Stimulated activated CD4-positive, alpha-beta T cell treated with anti-CD3 and anti-CD28 coated beads, Interleukin-15, amount 100 ng/mL, for 24 hours (primary cell): ENCODE measurements at places on chromosomes 3 and 15.
A peak's percentile ranks its signal among the peaks of the same experiment; 100 is the strongest.

- DNase-seq: no peak
These were observed 95.5 kb downstream of the FILIP1L start for GRCh38 chr3:100018806-100019205.

DNA sequence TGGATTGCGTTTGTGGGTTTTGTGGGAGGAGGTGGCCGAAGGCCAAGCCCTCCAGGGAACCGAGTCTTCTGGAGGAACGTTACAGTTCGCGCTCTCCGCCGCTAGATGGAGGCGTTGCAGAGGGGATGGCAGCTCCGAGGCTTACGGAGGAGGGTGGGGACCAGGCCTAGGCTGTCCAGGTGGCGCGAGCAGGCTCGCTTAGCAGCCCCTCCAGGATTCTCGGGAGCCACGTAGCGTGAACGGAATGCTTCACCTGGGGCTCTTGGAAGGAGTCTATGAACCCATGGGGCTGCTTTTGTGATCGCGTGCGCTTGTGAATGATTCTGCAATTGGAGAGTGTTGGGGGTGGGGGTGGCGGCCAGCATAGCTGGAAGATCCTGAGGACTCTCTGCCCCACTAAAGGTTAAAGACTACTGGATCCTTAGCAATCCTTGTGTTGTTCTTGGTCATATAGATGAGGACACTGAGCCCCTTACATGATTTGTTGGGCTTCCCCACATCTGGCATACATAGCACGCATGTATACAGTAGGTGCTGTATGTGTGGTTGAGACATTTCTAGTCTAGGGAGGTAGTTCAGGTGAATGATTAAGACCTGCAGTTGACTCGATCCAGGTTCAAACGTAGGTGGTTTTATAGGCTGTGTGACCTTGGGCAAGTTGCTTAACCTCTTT, 25.7 kb downstream of the FAM3D start:
- peak; percentile 77 for DNase-seq

- no peak for DNase-seq
These were observed 83.7 kb downstream of the CMSS1 start for GRCh38 chr3:99901200-99901926.

GRCh38 chr3:127749787-127750225, 72.5 kb downstream of the MGLL start:
- no peak for DNase-seq

DNA sequence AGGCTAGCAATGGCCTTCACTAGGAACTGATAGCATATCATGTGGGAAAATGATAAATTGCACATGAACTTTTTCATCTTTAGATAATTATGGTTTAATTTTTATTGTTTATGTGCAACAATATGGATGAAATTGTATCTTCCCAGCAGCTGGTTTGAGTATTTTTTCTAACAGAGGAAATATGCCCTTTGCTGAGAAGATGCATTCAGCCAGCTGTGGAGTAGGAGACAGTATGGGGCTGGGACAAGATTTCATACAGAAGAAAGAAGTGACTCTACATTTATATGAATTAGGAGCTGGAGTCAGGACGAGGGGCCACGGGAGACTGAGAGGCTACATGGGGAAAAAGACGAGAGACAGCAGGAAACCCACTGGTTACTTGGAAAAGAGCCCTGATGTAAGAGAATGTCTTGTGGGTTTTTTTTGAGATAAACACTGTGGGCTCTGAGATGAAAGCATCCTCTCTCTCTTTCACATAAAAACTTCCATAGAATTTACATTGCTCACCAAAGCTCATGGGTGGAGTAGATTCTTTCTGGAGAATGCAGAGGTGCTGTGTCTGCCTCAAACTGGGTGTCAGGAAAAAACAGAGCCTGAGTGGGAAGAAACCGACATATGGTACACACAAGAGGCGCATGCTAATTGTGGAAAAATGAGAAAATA, 115.2 kb upstream of the PDZRN3 start:
- no peak for DNase-seq

GRCh38 chr3:23889386-23889785, 27.4 kb downstream of the NKIRAS1 start:
- no peak for DNase-seq

DNA sequence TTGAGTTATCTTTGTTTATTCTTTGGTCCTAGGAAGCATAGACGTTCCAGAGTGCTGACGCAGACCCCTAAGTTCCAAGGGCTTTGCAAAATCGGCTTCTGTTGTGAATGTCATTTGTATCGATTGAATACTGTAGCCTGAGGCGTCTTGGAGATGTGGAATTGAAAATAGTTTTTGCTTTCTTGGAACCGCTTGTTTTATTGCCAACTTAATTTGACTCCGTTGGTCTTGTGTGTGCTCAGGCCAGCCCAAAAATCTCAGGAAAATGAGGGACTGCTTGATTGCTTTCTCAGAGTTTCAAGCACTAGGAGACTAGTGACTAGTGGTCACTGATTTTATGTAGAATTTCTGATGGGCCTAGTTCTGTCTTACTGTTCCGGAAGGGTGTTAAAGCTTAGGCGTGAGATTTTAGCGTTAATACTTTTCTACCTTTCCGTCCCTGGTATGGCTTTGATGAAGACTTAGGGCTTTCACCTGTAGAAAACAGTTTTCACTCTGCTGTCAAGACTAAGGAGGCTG, 263 bp upstream of the UTS2B start:
- DNase-seq: no peak

GRCh38 chr3:22366781-22367180, 615.8 kb upstream of the ZNF385D start:
- no peak for DNase-seq
